IMR-90 (cell line): ENCODE measurements at places on chromosomes 1 and 21. TPM values are rescaled to one million over a fixed set of nuclear protein-coding genes. Genes with fewer than 3 reads are reported as not detected.

Gene LIN28A
- not detected in 2 replicates for total RNA-seq

Gene C2CD4D
- total RNA-seq: not detected in 2 replicates

Gene PODN
- 0.54 and 0.56 TPM in 2 replicates for total RNA-seq

Gene SELL
- not detected in 2 replicates for total RNA-seq

Gene SPRR3
- not detected in 2 replicates for total RNA-seq

Gene RNF220
- total RNA-seq: 76.7 and 77.1 TPM in 2 replicates

Gene SHE
- not detected in 2 replicates for total RNA-seq

Gene PLA2G2D
- total RNA-seq: not detected in 2 replicates

Gene OR2L5
- total RNA-seq: not detected in 2 replicates

Gene IQCC
- 1.9 and 2.2 TPM in 2 replicates for total RNA-seq

Gene SYCP1
- not detected in 2 replicates for total RNA-seq
